ENCODE measurements at places on chromosomes 4 and X. TPM values are rescaled to one million over a fixed set of nuclear protein-coding genes. Genes with fewer than 3 reads are reported as not detected.

DNA sequence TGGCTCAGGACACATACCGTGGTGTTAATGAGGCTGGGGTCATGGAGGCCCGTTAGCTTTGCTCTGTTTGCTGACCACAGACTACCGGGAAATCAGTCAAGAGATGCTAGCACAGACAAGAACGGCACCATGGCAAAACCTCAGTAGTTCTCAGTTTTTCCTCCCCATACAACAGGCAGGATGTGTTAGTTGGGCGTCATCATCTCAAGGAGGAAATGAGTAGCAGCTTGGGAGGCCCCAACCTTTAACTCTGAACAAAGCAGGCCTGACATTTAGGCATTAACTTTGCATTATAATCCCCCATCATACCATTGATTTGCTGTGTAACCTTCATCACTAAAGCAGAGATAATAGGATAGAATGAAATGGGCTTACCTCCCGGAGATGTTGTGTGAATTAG is 714.2 kb downstream of the RPA4 start:
- no peak for DNase-seq

DNA sequence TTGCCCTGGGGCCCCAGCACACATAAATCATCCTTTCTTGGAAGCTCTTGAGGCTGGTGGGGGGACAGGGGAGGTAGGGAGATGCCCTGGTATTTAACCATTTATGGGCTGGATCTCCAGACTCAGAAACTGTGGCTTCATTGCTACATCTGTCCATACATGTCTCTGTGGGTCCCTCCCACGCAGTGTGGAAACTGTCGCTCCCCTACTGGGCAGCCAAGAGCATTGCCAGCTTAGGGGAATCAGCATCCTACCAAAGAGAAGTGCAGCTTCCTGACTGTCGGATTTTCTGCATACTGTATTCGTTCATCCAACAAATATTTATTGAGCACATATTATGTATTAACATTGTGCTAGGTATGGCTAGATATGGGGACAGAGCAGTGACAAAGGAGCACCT is 3.7 kb downstream of the GRIPAP1 start:
- no peak for DNase-seq

DNA sequence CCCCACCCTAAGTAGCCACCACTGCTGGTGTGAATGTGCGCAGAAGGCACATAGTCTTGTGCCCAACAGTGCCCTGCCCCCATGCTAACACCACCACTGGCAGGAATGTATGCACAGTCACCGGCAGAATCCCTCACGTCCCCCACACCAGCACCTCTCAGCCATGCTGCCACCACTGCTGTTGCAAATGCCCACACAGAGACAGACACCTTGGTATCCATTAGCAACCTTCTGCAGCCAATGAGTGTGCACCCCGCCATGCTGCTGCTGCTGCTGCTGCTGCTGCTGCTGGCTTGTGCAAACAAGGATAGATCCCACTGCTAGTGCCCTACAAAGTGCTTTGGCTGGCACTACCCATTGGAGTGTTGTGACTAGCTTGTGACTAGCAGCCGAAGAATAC is 52.4 kb upstream of the MMAA start:
- no peak for DNase-seq

DNA sequence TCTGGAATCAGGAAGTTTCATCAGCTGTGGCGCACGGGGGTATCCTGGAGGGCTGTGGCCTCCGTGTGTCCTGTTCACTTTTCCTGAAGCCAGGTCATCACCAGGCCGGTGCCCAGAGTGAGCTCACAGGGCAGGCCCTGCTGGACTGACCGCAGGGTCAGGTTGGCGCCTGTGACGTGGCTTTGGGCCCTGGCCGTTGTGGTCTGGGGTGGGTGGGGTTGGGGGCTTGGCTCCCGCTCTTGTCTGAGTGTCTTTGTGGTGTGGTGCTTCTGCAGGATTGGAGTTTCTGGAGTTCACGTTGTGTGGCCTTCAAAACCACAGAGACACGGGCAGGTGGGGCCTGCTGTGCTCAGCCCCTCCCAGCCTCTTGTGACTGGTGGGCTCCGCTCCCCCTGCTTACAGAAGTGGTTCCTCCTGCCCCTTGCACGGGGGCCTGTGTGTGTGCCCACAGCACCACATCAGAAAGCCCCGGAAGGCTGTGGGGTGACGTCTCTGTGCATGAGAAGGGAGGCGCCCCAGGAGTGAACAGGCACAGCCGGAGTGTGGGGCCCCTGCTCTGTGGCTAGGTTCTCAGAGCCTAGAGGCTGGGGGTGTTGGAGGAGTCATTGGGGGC is 9.5 kb downstream of the RGS12 start:
- DNase-seq = no peak

- peak; percentile 51 for DNase-seq
Observed at GRCh38 chr4:176579226-176579625, 213.5 kb downstream of the VEGFC start.

Gene CD40LG
- not detected for total RNA-seq

- peak; percentile 88 for DNase-seq
Observed at GRCh38 chr4:74133786-74134499, 24.0 kb upstream of the MTHFD2L start.

Gene CENPVL1
- total RNA-seq = not detected

DNA sequence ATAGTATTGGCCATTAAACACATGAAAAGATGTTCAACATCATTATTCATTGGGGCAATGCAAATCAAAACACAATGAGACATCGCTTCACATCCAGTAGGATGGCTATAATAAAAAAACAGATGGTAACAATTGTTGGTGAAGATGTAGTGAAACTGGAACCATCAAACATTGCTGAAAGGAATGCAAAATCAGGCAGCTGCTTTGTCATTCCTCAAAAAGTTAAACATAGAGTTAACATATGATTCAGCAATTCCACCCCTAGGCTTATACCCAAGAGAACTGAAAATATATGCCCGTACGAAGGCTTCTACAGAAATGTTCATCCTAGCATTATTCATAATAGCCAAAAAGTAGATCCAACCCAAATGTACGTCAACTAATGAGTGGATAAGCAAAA is 144.0 kb upstream of the NAP1L5 start:
- DNase-seq = no peak

Gene RRAGB
- 8.9 TPM for total RNA-seq

Gene GRPR
- total RNA-seq = not detected

Gene ADH1A
- not detected for total RNA-seq

- no peak for DNase-seq
Observed at GRCh38 chr4:13546142-13546940, 2.0 kb upstream of the NKX3-2 start.

GRCh38 chr4:65665771-65666523 is 4.3 kb downstream of the EPHA5 start:
- DNase-seq = no peak

GRCh38 chr4:58064653-58065052 is 954.5 kb upstream of the IGFBP7 start:
- DNase-seq = no peak

GRCh38 chr4:25915353-25915705 is 1.3 kb downstream of the SMIM20 start:
- DNase-seq = peak; percentile 15

- DNase-seq = no peak
Observed at GRCh38 chr4:146123231-146123630, 52.3 kb upstream of the LSM6 start.

DNA sequence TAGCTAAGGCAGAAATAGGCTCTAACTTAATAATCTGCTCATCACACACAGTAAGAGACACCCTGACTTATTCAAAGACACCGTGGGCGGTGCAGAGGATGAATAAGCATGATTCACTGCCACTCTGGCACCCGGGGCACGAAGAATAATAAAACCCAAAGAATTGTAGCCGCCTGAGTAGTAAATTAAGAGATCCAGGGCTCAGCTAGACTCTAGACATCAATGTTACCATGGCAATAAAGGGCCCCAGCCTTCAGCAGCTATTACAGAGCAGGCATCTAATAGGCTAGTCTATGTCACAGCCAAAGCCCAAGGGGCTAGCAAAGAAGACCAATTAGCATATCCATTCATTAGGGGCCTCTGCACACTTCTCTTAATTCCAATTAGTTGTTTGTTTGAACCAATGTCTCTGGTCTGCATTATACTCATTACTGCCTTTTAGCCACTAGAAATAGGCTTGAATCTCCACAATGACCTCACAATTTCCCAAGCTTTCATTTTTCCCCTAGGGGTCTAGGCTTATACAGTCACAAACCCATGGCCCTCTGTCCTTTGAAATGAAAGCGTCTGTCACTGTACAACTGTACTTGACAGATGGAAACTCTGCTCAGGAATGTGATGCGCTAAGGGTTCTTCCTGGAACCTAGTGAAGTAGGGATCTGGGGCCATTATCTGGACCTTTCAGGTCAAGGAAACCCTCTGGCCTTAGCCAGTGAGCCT is 3.0 kb upstream of the ATP1B4 start:
- DNase-seq = peak; percentile 2

DNA sequence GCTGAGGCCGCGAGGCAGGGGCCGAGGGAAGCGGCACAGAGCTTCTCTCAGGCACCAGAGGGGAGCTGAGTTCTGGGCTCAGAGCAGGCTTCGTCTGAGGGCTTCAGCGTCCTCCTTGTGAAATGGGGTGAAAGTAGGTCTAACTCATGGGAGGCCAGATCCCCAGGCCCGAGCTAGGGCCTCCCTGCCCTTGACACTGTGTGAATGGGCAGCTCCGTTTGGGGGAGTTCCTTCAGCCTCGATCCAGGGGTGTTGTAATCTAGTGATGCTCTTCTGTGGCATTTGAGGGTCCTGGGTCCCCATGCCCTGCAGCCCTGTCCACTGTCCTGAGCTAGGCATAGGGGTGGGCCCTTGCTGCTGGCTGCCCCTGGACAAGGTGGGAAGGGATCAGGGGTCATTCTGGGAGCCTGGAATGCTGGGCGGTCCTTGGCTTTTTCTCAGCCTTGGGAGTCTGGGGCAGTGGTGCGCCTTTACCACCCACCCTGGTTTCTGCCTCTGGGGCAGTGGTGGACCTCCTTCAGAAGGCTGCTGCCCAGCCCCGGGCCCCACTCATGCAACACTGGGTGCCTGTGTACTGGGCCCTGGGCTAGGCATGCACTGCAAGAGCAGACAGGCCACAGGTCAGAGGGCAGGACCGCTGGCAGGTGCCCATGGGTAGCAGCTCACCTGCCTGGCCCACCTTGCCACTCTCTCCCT is 4.1 kb downstream of the SH3BP2 start:
- DNase-seq = no peak

Gene PF4V1
- total RNA-seq = not detected

Gene TMPRSS11F
- not detected for total RNA-seq

DNA sequence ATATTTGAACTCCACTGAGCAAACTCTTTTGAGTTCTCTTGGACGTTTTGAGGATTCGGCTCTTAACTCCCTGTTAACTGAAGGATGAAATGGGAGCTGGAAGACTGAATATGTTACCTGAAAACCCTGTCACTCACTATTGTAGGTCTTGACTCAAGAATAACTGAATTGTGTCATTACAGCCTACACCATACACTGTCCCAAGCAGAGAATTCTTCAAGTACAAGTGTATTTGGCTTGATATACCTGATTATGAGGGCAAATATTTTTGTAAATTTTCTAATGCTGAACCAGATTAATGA is 276.1 kb downstream of the CFAP299 start:
- DNase-seq = no peak
